T-cell (primary cell): ENCODE measurements at places on chromosomes 7 and 10.
A peak's percentile ranks its signal among the peaks of the same experiment; 100 is the strongest.

DNA sequence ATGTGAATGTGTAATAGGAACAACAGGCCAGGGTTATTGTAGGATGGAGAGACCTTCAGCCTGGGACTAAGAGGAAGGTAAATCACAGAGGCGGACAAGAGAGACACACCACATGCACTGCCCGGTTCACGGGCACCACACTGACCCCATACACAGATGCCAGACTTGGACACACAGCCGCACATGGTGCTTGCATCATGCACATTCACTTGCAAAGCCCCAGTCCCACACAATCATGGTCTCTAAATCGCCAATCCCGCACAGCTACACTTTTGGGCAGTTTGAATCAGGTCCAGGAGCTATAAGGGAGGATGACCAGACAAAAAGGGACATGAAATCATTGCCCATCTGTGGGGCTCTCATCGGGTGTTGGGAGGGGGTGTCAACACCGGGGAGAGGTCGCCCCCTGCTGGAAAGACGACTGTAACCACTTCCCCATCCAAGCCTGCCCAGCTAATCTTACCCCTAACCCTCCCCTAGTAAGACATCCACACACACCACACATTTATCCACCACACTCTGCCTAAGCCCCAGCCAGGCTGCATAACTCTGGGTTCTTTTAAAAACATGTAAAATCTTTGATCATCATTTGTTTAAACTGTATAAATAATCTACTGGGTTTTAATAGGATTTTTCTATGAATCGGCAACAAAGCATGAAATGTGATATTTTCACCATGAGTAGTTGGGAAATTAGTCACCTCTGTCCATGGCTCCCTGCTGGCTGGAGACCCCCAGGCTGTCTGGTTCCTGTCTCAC is 40.5 kb upstream of the SLF2 start:
- H3K36me3 ChIP-seq: no peaks in the 10 kb centered on the region
- peak; percentile 20 for DNase-seq
- H3K4me3 ChIP-seq: no peak overlapping the region
- no peaks in the 10 kb centered on the region for H3K4me1 ChIP-seq

DNA sequence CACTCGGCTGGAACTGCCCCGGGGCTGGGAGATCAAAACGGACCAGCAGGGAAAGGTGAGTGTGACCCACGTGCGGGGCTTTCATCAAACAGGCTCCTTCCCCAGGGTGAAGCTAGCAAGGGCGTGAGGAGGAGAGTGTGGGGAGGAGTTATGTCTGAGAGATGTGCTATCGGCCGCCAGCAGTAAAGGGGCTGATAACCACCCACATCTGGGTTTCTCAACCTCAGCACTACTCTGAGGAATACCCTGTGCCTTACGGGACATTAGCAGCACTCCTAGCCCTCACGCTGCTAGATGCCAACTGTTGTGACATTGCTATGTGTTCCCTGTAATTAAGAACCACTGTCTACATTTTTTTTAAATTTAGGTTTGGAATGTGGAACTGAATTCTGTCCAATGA is 113.9 kb upstream of the STK17A start:
- H3K4me1 ChIP-seq: no peaks in the 10 kb centered on the region
- H3K36me3 ChIP-seq: no peaks in the 10 kb centered on the region
- no peak overlapping the region for H3K4me3 ChIP-seq
- no peaks in the 10 kb centered on the region for H3K27me3 ChIP-seq
- DNase-seq: no peak
- no peak overlapping the region for H3K27ac ChIP-seq

DNA sequence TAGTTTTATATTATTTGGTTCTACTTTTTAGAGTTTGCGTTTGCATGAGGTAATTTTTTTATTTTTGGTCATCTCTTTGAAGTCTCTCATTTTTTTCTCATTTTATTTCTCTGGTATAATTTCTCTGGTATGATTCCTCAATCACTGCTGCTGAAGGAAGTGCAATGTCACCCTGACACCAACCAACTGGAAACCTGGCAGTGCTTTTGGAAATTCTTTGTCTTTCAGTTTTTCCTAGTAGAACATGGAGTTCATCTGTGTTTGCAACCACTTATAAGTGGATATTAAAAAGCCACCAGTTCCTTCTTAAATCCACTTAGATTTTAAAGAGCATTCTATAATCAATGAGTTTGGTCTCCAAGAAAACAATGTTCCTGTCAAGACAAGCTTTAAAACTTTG is 291.8 kb downstream of the PRKG1 start:
- H3K4me3 ChIP-seq: no peak overlapping the region
- no peaks in the 10 kb centered on the region for H3K27me3 ChIP-seq
- H3K4me1 ChIP-seq: no peaks in the 10 kb centered on the region
- H3K27ac ChIP-seq: no peak overlapping the region
- H3K36me3 ChIP-seq: no peaks in the 10 kb centered on the region

DNA sequence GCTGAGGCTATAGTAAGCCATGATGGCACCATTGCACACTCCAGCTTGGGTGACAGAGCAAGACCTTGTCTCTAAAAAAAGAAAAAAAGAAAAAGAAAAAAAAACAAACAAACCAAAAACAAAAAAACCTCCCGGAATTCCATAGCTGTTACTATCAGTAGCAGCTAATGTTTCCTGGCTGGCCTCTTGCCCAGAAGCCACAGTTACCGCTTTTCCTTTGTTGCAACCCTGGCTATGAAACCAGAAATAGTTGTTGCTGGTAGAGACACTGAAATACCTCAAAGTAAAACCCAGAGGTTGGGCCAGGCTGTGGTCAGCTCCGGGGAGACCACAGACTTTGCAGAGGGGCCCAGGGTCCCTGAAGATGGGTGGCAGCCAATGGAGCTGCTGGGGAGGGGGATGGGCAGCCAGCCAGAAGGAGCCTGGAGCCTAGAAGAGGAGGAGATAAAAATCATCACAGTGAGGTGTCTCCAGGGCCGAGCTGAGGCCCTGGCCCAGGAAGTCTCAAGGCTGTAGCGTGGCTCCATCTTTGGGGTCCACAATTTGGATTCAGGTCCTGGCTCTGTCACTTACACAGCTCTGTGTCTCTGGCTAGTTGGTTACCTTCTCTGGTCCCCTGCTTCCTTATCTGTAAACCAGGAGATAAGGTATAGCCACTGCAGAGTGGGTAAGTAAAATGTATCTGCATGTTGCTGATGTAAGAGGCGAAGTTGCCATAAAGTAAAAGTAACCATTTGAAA is 3.4 kb upstream of the CHST12 start:
- H3K27ac ChIP-seq: peak overlapping the region; percentile 25
- no peak for DNase-seq
- no peaks in the 10 kb centered on the region for H3K27me3 ChIP-seq
- no peaks in the 10 kb centered on the region for H3K4me1 ChIP-seq

GRCh38 chr7:116434820-116435341 is 64.7 kb upstream of the CAV2 start:
- no peaks in the 10 kb centered on the region for H3K36me3 ChIP-seq
- no peak for DNase-seq
- H3K27me3 ChIP-seq: no peaks in the 10 kb centered on the region
- H3K4me1 ChIP-seq: no peaks in the 10 kb centered on the region

- no peak overlapping the region for H3K27ac ChIP-seq
- no peaks in the 10 kb centered on the region for H3K36me3 ChIP-seq
- no peak for DNase-seq
- H3K27me3 ChIP-seq: peaks cover 29% of the 10 kb centered on the region
- no peak overlapping the region for H3K4me3 ChIP-seq
These were observed 5.6 kb upstream of the OGDHL start for GRCh38 chr10:49767752-49768151.

DNA sequence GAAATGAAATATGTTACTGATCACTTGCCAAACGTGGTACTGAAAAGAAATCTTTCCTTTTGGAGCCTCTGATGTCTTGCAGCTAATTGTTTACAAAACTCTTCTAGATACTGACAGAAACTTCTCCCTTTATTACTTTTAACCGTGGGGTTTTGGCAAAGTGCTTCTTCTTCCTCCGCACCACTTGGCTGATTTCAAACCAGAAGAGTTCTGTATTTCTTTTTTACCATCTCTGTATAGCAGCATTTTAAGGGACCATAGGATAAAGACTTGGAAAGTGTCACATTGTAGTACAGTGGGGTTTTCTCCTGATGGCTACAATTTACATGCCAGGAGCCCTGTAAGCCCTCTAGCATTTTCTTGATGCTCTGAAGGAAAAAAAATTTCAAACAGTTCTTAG is 21.9 kb upstream of the CREB5 start:
- DNase-seq: no peak
- H3K4me3 ChIP-seq: no peak overlapping the region
- no peaks in the 10 kb centered on the region for H3K27me3 ChIP-seq
- no peaks in the 10 kb centered on the region for H3K36me3 ChIP-seq
- no peaks in the 10 kb centered on the region for H3K4me1 ChIP-seq

DNA sequence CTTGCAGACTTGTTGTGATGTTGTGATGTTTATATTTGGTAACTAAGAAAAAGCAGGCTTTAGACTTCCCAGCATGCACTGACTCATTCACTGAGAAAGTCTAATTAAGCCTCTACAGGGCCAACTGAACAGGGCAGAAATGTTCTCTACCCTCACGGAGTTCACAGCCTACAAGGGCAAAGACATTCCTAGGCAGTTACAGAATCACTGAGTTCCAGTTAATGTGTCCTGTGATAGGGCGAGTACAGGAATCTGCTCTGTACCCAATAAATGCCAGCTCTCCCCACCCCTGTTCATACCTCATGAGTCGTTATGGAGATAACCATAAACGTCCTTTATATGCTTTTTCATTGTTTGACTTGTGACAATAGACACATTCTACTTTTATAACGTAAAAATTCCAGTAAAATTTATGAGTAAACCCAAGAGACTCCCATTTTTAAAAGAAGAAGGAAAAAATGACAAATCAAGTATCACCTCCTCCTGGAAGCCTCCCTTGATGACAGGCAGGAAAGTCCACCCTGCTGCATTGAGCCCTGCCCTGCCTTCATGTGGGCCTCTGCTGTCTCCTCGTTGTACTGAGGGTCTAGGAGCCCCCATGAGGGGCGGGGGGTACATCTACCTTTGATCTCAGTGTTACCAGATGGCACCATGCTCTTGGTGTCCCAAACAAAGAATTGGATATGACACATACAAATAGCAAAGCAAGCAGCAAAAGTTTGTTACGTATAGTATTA is 14.3 kb downstream of the MUC12 start:
- no peak for DNase-seq
- no peak overlapping the region for H3K27ac ChIP-seq
- no peaks in the 10 kb centered on the region for H3K27me3 ChIP-seq
- H3K36me3 ChIP-seq: no peaks in the 10 kb centered on the region
- no peak overlapping the region for H3K4me3 ChIP-seq
- H3K4me1 ChIP-seq: no peaks in the 10 kb centered on the region

DNA sequence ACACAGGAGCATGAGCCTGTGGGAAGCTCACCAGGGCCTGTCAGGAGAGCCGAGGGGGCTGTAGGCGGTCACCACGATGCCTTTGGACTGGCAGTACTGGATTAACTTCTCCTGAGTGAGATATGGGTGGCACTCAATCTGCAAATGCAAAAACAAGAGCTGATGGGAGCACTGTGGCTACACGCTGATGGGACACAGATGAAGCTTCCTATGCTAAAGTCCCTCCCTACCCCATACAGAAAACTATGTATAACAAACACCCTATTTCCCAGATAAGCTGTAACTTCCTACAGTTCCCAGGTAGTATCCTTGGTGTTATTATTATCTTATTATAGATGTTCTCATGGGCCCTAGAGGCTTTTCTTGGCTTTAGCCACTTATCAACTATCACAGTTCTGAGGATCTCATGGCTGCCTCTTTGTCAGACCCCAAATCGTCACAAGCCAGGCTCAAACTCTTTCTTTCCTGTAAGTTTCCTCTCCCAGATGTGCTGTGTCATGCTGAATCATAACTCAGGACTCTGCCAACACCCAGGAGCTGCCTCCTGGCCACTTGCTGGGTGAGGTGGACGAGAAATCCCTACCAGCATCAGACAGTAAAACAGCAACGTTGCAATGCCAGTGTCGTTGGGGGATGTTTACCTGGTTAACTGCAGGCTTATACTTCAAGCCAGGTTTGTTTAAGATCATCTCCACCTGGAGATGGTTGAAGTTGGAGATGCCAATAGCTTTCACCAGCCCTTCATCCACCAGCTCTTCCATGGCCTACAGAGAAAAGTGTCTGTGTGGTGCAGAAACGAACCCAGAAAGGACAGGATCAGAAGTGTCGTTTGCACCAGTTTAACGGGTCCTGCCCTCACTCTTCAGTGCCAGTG is 10.3 kb downstream of the AKR1B1 start:
- no peak overlapping the region for H3K27ac ChIP-seq
- H3K27me3 ChIP-seq: no peaks in the 10 kb centered on the region
- no peak overlapping the region for H3K4me3 ChIP-seq
- DNase-seq: no peak
- no peaks in the 10 kb centered on the region for H3K4me1 ChIP-seq

DNA sequence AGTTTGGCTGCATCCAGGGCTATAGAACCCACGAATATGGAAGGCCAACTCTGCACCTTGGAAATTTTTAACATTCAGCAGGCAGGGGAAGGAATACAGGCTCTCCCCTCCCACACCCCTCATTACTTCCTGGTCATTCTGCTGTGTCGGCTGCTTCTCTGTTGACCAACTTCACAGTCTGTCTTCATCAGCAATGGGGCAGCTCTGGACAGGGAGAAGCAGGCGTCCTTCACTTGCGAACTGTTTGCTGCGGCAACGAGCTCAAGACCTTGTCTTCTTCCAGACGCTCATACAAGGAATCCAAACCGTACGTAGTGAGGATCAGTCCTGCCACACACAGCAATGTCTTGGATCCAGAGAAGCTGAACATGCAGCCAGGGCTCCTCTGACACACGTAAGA is 192.2 kb downstream of the DIP2C start:
- H3K27me3 ChIP-seq: no peaks in the 10 kb centered on the region
- no peaks in the 10 kb centered on the region for H3K36me3 ChIP-seq
- H3K4me3 ChIP-seq: no peak overlapping the region
- H3K27ac ChIP-seq: no peak overlapping the region
- no peak for DNase-seq

GRCh38 chr7:108244110-108244509 is 113.9 kb upstream of the LAMB4 start:
- no peak overlapping the region for H3K27ac ChIP-seq
- DNase-seq: no peak
- H3K27me3 ChIP-seq: no peaks in the 10 kb centered on the region
- no peak overlapping the region for H3K4me3 ChIP-seq
- no peaks in the 10 kb centered on the region for H3K4me1 ChIP-seq
